ENCODE measurements at places on chromosomes 11 and 22.

GRCh38 chr11:109374441-109374840 is 47.5 kb upstream of the C11orf87 start:
- no peak for DNase-seq

- DNase-seq, result peak; percentile 60
These were observed 772 bp downstream of the SLC25A45 start for GRCh38 chr11:65381716-65382032.

GRCh38 chr11:118240999-118241763 is 11.0 kb downstream of the MPZL3 start:
- DNase-seq, result peak; percentile 4

- DNase-seq, result no peak
These were observed 2.5 kb upstream of the POLD4 start for GRCh38 chr11:67355794-67356386.
